ENCODE measurements at places on chromosomes 1 and 21.

GRCh38 chr1:119466445-119466844, 40.6 kb upstream of the HSD3B1 start:
- DNase-seq = no peak

GRCh38 chr1:204073837-204074273, 940 bp downstream of the SOX13 start:
- DNase-seq = no peak

GRCh38 chr1:57131701-57132394, 166.0 kb upstream of the C8B start:
- DNase-seq = peak; percentile 50

GRCh38 chr21:23876925-23877558, 1730.2 kb downstream of the MRPL39 start:
- no peak for DNase-seq

DNA sequence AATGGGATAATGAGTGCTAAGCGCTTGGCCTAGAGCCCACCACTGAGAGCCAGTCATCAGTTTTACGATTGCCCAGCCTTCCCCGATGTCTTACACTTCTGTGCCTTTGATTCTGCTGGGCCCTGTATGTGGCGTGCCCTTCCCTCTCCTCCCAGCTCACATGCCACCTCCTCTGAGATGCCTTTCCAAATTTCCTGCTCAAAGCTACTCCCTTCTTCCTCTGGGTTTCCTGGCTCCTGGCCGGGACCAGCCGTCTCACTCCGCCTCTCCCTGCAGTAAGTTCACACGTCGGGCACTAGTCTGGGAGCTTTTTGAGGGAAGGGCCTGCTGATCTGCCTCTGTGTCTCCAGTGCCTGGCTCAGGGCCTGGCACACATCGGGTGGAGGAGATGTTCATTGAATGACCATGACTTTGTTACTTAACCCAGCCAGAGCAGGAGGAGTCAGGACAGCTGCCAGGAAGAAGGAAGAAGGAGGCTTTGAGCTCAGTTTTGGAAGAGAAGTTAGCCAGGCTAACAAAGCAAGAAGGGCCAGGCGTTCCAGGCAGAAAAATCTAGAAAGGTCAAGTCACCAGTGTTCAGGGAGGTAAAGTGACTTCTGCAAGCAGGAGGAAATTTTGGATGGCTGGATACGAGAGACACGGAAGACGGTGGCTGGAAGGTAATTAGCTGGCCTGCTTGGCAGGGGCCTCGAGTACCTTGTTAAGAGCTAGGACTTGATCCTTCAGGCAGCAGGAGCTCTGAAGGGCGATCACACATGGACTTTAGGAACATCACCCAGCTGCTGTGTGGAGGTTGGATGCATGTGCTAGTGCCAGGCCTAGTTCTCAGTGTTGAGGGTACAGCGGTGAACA, 63.6 kb downstream of the EPHB2 start:
- peak; percentile 52 for DNase-seq

DNA sequence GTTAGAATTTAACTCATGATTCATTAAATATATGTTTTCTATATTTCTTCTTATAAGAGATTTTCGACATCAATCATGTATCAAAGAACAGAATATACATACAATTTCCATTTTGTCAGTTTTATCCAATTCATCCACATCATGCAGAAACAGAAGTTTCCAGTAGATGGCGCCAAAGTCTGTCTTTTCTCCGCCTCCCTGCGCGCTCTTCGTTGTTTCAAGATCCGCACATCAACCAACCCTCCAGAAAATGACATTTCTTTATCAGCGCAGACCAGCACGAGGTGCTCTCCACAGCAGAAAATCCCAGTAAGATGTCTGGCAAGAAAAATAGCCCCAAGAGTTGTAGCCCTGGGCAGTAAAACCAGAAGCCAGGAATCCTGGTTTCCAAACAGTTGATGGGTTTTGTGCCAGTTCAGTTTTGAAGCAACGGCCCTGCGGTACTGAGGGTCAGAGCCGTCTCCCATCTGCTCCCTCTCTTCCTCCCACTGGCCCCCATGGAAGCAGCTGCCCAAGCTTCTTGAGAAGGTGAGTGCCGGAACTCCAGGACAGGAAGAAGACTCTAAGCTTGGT, 38.6 kb upstream of the GPR137B start:
- peak; percentile 63 for DNase-seq

DNA sequence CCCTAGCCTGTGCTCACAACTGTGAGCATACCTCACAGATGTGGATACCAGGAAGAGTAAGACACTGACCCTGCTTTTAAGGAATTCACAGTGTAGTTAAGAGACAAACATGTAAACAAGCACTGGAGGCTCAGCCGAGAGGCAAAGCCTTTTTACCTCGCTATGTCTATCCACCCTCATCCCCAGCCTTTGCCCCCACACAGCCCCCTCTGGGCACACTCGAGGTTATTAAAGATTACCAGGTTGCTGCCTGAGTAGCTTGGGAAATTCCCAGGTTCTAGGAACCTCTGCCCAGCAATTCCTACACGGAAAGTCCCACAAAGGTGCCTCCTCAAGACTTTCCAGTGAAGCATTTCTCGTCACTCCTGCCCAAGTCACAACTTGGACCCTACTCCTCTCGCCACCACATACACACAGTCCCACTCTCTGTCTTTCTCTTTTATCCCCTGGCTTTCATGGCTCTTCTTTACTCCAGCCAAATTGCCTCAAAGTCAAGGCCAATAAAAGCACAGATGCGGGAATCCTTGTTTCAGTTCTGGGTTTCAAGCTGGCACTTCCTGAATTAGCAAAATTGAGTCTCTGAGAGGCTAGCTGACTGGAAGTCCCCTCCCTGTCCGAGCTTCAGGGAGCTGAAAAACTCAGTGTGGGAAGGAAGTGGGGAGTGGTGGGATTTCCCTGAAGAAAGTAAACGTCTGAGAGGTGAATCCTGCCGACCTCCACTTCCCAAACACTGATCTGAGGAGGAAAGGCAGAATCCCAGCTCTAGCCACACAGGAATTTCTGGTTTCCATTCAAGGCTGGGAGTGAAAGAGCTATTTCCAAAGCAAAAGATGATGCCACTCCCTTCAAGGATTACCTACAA, 7.6 kb downstream of the DENND2D start:
- no peak for DNase-seq

DNA sequence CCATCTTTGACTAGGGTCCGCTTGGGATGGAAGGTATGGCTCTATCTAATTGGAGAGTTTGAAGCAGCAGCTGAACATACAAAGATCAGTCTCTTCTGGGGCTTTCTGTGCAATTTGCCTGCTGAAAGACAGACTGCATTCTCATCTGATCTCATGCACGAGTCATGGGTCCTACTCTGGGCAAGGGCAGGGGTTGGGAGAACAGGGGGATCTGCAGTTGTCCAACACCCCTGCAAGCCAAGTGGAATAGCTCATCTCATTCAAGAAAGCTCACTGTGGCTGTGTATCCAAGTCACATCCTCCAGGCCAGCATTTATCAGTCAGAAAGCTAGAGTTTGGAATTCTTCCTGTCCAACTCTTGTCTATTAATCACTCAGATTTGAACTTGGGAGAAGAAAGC, 177.2 kb upstream of the C8B start:
- DNase-seq = no peak

DNA sequence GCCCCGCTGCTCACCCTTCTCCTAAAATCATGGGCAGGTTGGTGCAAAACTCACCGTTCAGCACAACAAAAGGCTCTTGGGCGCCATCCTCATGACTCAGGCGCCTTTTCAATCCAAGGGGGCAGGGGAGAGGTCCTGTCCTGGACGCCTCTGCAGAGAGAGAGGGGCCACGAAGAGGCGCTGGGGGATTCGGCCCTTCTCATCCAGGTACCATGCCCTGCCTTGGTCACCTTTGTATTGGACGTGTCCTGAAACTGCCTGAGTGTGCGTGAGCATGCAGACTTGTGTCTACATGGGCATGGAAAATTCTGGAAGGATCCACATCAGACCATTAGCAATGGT, 53.5 kb downstream of the SLC37A1 start:
- no peak for DNase-seq

- DNase-seq = no peak
These were observed 4.5 kb upstream of the NHLH1 start for GRCh38 chr1:160362168-160362957.

- no peak for DNase-seq
These were observed 87.0 kb downstream of the NCAM2 start for GRCh38 chr21:21085206-21085605.

DNA sequence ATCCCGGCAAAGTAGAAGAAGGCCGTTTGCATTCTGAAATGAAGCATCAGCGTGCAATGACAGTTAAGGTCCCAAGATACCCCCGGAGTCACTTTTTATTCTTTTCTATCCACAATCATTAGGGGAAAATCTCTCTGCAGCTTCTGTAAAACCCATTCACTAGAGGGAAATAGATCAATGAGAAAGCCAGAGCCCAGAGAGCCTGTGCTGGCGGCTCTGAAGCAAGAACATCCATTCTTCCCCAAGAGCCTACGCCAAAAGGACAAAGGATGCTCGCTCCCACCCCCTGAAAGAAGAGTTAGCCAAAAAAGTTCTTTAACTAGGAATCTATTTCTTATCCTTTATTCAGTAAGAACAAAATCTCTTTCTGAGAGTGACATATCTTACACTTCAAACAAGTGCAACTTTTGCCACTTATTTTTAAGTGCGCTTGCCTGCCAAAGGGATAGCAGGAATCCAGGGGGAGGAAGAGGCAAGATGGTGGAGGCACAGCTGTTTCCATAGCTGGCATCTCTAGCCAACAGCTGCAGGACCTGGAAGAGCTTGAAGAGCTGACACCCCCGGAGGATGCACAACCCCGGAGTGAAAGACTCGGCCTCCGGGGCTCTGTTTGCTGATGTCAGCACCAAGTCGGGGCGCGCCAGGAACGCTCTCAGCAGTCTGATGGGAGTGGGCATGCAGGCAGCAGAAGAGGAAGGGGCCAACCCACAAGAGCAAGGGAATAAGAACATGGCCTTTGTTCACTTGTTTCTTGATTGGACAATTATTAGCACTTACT, 68.7 kb downstream of the KCNN3 start:
- no peak for DNase-seq

GRCh38 chr1:201545851-201546492, 7.0 kb downstream of the NAV1 start:
- DNase-seq = no peak

DNA sequence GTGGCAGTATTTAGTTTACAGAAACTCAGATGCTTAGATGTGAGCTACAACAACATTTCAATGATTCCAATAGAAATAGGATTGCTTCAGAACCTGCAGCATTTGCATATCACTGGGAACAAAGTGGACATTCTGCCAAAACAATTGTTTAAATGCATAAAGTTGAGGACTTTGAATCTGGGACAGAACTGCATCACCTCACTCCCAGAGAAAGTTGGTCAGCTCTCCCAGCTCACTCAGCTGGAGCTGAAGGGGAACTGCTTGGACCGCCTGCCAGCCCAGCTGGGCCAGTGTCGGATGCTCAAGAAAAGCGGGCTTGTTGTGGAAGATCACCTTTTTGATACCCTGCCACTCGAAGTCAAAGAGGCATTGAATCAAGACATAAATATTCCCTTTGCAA, 59.7 kb upstream of the ZNF326 start:
- no peak for DNase-seq

DNA sequence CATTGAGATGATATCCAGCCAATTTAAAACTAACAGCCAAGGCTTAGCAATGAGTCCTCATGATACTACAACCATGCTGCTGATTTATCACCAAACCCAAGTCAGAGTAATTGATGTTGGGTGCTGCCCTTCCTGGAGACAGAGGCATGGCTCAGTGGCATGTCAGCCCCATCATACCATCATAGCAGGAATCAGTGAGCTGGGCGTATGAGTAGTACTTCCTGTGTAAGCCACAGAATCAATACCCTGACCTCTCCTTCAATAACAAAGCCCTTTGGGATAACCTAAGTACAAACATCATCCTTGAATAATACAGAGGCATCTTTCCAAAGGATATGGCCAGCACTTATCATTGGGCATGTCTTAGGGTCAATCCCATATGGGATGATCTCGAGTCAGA, 3.0 kb upstream of the LCE1E start:
- DNase-seq = no peak

- no peak for DNase-seq
These were observed 158.3 kb downstream of the ST6GALNAC5 start for GRCh38 chr1:77025599-77025998.

DNA sequence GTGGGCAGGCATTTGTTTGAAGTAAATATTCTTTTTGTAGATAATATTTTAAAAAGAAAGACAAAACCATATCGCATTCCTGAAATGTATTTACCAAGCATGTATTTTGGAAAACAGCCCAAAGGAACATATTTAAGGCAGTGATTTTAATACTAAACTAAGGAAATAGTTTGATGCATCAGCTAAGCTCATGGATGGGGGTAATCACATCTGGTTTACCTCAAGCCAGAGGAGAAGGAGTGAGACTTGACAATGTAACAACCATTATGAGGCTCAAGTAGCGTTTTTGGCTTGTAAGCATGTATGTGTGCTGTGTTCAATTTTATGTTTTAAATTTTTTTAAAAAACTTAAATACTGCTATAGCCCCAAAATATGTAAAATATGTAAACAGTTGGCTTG, 390.5 kb downstream of the DISC1 start:
- no peak for DNase-seq

DNA sequence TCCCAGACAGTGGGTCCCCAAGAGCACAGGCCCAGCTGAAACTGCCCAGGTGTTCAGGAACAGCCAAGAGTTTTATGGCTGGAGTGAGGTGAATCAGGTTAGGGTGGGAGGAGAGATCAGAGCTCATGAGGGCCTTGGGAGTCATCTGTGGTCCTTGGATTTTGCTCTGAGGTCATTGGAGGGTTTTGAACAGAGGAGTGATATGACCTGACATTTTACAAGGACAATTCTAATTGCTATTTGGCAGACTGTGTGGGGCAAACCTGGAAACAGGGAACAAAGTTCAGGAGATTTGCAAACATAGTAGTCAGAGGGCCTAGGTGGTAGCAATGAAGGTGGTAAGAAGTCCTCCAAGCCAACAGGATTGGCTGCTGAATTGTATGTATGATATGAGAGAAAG, 31.1 kb upstream of the LRRN2 start:
- no peak for DNase-seq

DNA sequence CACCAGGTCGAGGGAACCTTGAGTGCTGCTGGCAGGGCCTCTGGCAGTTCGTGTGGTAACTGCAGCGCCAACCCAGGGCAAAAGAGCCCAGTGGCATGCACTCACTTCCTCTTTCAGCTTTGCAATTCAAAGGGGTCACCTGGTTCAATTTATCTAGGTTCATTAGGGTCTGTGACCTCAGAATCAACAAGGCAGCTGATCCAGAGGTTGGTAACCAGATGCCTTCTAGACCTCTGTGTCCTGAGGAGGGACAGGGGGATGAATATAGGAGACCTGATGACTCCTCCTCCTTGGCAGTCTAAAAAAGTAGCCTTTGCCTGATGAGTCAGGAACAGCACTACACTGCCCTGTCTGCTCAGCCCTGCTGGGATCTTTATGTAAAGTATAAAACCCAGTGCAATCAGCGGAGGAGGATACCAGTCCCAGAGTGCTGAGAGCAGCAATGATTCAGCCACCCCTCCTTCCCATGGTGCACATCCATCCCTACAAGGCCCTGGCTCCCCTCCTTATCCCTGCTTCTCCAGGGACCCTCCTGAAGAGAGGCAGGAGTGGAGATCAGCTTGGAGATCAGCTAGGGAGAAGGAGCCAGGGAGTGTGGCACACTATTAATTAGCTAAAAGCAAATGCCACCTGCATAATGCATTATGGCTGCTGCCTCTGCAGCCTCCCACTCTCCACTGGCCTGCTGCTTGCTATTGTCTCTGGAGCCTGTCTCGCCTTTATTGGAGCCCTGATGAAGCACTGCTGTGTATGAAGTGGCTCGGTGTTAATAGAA, 11.2 kb upstream of the FMOD start:
- no peak for DNase-seq

All from astrocyte of the spinal cord (primary cell).